AG04449 (cell line): ENCODE measurements at places on chromosomes 11 and 22.

GRCh38 chr22:45817745-45818423, 146.2 kb downstream of the ATXN10 start:
- DNase-seq: no peak

DNA sequence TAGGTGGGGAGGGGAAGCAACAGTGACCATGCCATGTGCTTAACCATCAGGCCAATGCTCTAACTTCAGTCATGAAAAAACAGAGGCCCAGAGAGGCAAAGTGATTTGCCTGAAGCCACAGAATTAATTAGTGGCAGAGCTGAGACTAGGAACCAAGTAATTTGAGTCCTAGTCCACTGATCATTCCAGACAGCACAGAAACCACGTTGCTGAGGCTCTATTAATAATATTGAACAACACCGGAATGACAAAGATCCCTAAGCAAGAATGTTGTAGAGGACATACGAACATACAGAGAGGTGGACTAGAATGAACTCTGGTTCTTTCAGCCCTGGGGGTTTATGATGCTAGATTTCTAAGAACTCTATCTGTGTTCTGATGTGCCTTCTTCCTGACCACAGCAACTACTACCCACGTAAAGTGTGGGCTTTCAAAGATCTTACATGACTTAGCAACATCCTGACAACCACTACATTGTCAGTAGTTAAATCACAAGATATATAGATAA, 92.3 kb downstream of the GAB2 start:
- DNase-seq: no peak

DNA sequence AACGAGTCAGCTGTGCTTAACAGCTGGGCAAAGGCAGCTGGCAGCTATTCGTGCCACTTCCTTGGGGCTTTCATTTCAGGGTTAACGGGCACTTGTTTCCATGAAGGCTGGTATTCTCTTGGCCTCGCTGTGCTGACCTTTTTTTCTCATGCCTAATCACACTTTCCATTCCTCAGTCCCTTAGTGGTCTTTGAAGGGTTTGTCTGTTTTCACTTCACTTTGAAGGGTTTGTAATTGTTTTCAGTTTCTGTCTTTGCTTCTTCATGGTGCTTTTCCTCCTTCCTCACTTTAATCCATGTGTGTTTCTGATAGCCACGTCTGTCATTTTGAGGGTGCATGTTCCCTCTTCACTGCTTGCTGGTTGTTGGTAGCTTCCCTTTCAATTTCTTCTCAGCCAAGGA, 24.6 kb downstream of the PPIL2 start:
- DNase-seq: no peak

DNA sequence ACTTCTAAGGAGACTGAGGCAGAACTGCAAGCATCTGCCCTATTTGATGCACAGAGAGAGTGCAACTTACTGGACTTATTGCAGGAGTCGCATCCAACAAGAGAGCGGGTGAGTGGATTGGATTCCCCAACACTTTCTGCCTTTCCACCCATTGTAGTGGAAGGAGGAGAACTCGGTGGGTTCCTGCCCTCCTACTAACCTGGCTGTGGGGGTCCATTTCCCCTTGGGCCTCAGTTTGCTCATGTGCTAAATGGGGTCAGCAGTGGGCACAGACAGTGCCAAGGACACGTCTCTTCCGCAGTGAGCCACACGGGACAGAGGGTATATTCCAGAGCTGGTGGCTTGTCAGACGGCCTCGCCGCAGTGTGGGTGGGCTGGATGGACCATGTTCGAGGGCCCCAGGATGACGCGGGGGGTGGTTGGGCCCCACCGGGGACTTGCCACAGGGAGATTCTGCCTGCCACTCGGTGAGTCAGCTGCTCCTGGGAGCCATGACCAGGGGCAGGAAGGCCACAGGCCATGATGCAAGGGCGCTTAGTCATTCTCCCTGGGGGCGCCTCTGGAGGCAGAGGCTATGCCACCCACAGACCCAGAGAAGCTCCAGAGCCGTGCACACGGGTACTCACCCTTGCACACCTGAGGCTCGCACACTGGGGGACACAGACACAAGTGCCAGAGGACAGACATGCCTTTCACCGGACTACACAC, 8.2 kb downstream of the ALX4 start:
- DNase-seq: no peak
